ENCODE measurements at places on chromosomes 2 and 18.

DNA sequence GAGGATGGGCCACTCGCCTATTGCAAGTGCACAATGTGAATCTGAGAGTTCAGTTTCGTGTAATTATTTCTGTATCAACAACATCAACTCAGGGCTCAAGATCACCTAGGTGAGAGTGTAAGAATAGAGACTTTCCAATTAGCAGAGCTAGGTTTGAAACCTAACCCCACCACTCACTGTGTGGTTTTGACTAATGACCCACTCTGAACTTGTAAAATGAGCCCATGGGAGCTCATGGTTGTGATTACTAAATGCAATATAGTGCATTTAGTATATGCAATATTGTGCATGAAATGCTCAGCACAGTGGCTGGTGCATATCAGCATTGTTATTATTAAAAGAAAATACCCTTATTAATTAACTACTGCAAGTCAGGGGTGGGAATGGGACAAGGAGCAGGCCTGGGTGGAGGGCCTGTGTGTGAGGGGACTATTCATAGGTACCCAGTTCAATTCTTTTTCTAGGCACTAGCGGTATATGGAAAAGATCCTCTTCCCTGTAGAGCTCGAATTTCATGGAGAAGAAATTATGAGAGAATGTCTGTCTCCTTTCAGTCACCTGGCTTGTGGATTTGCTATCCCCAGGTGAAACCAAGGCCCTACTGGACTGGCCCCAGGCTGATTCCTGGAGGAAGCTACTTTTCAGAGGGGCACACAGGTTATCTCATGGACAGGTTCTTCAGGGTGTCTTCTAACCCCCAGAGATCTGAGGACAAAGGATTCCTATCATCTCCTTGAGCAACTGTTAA lies 169.5 kb downstream of the GFPT1 start:
- no peak for DNase-seq

DNA sequence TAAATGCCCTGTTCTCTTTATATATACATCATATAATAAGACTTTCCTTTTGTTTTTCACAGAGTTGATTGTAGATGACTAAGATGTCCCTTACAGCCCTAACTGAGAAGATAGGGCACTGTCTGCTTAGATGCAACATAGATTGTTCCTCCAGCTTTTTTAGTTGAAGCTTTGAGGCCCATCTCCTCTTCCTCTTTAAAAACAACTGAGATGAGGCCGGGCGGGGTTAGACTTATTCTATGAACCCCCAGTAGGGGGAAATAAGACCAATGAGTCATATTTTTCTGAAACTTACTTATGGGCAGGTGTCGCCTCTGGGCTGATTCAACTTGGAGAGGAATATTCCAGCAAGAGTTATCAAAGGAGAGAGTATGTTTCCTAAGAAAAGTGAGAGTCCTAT lies 84.6 kb downstream of the FBXO15 start:
- peak; percentile 21 for DNase-seq

DNA sequence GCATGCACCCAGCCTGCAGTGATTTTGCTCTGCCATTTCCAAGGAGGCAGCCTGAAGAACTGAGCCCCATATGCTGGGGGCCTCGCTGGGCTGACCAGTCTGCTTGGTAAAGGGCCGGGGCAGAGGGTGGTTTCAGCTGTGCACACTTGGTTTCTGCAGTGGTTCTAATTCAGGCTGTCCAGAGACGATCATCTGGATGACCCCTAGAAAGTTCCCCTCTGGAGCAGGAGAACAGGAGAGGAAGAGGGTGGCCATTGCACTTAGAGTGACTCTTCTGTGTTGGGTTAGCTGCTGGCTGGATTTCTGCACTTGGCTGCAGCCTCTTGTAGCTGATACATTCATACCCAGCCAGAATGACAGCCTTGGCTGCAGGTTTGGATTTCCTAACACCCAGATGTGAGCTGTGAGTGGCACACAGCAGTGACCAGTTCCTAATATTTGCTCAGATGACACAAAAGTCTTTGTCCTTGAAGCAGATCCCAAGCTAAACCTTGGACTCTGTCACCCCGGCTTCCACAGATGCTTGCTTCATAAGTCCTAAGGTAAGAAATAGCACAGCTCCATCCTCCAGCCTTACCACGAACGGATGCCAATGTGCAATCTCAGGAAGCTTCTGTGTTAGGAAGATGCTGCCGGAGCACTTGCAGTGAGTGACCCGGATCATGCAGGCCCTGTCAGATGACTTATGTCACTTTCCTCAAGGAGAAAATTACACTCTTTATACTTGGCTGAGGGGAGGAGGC lies 105.6 kb downstream of the HNRNPLL start:
- no peak for DNase-seq

DNA sequence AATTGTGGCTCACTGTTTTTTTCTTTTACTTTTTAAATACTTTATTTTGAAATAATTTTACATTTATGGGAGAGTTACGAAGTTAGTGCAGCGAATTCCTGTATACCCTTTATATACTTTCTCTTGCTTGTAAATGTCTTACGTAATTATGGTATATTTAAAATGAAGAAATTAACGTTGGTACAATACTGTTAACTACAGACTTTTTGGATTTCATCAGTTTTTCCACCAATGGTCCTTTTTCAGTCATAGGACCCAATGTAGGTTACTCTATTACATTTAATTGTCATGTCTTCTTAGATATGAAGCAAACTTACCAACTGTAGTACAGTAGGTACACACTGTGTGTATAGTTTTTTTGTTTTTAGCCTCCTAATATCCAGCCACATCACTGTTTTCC lies 76.3 kb downstream of the BOLA3 start:
- DNase-seq: no peak

DNA sequence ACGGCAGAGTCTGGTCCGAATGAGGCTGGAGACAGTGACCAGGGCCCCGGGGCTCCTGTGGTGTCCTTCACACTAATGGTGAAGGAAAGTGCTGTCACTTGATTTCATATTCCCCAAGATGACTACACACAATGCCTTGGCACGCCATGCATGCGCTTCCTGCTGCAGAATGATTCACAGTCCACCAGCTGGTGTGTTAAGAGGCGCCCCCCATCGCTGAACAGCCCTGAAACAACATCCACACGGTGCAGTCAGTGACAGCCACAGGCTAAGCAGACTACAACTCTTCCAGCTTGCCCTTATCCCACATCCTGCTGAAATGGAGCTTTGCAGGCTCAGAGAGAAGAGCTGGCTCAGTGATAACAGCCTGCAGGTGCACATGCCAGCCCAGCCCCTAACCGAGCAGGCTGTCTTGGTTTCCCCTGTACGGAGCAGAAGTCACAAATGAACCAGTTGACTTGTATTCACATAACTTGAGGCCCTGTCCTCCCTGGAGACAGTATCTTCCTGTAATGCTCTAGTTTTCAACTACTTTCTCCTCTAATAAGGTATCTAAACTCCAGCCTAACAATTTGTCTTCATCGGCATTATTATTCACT lies 24.3 kb upstream of the CDH20 start:
- DNase-seq: no peak

GRCh38 chr2:12500899-12501298 lies 215.8 kb upstream of the TRIB2 start:
- no peak for DNase-seq

DNA sequence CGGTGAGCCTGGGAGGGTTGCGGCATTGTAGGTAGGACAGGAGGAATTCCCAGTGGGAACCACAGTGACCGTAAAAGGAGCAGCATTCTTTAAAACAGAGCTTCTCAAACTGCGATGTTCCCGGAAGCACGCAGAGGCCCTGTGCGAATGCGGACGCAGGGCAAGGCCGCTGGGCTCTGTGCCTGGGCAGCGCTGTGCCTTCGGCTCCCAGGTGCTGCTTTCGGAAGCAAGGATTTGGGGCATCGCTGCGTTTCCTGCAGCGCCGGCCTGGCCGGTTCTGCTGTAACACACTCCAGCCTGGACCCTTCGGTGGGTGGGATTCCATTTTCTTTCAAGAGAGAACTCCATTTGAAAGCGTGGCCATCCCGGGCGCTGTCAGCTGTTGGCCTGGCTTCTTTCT lies 118.6 kb downstream of the PTGR3 start:
- DNase-seq: no peak

DNA sequence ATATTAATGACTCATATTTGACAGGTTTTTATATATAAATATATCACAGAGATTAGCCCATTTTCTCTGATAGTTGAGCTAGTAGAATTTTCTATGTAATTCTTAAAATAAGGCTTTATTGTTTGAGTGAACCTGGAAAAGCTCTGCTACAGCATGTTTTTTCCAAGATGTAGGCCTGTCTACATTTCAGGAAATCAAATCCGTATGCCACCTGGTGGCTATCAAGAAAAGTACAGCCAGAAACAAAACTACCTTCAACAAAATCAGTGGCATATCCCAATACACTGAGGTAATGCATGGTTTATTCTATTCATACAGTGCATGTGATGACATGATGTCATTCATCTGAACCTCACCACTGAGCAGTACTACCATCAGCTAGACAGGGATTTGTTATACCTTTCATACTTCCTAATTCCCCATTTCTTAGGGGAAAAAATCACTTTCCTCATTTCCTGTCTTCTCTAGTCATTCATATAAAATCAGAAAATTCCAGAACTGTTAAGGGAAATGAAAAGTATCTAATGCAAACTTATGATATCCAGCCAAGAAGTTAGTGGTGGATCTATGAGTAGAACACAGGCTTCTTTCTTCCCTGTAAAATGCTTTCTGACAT lies 310.4 kb upstream of the SYT4 start:
- no peak for DNase-seq

- no peak for DNase-seq
These were observed 136.4 kb downstream of the LRRC30 start for GRCh38 chr18:7367336-7367735.

DNA sequence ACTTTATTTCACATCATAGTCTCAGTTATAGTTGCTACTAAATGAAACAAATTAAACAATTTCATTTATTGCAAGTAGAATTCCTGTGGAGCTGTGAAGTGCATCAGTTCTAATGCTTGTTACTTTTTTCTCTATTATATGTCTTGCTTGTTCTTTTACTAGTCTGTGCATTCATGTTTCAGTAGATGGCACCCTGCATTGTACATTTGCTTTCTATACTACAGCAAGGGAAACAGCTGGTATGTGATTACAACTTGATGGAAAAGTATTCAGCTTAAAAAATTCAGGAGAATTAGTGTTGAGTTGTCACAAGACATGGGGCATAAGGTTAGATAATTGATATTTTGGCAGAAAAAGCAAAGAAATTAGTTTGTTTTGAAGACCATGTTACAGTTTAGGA lies 72.3 kb downstream of the TANK start:
- DNase-seq: no peak

DNA sequence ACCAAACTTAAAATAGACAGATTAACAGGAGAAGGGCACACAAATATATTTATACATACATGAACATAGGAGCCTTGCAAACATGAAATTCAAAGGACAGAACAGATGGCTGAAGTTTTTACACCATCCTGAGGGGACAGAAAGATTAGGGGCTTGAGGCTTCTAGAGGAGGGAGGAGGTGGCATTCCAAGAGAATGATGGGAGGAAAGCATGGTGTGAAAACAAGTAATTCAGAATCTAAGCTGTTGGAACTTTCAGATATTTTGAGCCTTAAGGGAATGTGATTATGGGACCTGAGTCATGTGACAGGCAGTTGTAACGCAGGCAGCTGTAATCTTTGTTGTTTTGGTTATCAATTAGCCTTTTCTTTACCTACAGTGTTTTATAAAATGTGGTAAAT lies 225.2 kb upstream of the SPOPL start:
- no peak for DNase-seq

DNA sequence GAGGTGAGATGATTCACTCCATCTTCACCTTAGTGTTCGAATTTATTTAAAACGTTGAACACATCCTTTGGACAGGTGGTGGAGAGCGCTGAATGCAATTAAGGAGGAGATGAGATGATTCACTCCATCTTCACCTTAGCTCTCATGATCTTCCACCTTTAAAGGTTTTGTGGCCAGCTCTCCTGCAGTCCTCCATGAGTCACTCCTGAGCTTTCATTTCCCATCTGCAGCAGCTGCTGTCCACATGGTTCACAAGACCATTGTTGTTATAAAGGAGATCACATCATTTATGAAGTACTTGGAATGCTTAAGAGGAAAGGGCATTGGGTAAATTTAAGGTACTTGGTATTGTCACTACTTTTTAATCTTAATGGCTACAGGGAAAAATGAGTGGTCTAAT lies 298.5 kb downstream of the PAX3 start:
- no peak for DNase-seq

DNA sequence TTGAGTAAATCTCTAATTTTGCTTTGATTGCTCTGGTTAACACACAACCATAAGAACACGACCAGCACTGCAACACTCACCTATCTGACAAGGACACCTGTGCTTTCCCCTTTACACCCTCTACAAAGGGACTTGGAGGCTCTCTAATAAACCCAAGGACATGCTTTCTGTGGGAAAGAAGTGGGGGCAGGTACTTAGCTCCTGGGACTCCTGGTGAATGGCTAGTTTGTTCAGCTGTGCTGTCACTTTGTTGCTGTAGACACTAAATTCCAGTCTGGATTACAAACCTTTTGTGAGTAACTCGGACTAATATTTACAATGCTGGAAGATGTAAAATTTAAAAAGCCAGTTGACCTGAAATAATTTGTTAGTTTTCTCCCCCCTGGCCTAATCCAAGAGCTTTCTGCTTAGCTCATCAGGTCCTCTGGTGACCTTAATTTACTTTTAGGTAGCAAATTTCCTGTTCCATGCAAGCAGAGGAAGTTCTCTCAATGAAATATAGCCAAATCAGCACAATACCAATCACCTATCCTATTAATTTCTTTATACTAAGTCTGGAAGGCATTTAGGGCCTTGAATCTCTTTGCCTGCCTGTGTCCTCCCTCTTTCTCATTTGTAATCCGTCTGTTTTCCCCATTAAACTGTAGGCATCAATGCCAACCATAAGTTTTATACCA lies 67.5 kb downstream of the PLCL1 start:
- no peak for DNase-seq

DNA sequence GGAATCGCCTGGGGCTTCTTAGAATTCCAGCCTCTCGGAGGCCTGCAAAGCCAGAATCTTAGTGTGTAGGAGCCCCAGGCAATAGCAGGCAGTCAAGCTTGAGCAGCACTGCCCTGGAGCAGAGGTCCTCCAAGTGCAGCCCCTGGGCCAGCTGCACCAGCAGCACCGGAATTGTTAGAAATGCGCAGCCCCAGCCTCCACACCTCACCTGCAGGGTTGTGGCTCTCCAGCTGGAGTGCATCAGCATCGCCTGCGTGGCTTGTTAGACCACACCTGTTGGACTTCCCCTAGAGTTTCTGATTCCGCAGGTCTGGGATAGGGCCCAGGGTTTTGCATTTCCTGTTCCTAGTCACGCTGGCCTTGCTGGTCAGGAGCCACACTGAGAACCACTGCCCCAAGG lies 100.3 kb downstream of the ASAP2 start:
- DNase-seq: no peak

DNA sequence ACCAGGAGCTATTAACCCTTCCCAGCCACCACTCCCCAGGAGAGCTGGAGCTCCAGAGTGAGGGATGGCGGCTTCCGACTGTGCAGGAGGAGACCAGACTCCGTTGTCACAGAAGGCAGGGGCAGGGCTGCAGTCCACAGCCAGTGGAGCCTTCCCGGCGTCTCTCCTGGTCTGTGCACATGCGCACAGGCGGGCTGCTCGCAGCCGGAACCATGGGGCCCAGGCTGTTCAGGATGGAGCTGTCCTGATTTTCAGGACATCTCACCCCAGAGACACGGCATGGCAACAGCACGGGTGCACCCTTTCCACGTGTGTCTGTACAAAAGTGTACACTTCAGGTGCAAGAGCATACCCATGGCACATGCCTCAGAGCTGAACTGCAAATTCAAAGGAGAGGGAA lies 28.9 kb downstream of the EIPR1 start:
- DNase-seq: no peak

Data from GM12892 (cell line).